ENCODE measurements at places on chromosomes 11 and 22.

DNA sequence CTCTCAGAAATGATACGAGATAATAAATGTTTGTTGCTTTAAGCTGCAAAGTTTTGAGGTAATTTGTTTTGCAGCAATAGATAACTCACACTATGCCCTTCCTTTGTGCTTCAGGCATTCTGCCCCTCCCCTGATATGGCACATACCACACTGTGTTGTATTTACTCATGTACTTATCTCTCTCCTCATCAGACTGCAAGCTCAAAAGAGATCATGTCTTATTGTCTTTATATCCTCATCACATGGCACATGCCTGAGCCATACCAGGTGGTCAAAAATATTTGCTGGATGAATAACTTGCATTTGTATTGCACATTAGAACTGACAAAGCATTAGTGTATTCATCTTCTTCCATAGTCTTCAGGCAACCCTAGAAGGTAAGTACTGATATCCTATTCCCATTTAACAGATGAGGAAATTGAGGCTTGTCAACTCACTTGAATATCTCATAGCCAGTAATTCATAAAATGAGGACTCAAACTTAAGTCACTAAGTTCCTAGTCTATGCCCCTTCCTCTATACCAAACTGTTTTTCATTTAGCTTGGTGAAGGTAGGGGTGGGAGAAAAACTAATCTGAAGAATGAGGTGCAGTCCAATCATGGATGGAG, 83.9 kb upstream of the EED start:
- DNase-seq, result no peak

- DNase-seq, result no peak
Observed at GRCh38 chr11:77036398-77036797, 2.2 kb downstream of the B3GNT6 start.

GRCh38 chr11:11608783-11609232, 13.0 kb downstream of the GALNT18 start:
- DNase-seq, result no peak

DNA sequence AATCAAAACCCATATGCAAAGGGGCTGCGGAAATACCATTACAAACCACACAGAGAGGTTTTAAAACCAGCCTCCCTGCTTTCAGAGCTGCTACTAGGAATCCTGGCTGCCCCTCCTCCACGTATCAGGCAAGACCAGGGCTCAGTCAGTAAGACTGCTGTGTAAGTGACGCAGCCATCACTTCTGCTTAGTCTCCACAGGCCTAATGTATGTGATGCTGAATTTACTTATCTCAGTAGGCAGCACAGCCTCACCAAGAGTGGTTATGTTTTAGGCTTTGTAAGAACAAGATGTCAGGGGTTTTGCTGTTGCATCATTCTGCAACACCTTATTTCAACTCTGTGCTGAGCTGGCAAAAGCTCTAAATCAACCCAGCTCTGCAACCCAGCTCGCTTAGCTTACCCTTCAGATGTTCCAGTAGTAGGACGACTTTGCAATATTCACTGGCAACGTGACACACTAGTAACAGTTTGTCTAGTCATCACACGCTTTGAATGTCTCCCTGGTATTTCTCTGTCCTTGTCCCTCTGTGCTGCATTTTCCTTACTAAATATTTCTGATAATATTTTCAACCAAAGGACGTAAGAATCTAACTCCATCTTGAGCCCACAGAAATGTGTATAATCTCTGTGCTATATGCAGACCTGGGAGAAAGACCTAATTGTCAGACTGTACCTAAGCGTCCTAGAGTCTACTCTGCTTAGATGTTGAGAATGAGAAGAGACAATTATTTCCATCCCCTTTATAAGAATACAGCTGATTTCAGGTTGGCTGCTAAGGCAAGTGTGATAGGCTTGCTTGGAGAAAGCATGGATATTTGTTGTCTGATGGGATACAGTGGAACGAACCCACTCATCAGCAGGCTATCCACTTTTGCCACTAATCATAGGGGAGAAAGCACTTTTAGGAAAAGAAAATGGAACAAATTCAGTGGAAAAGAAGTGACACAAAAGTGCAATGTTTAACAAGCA, 72.2 kb downstream of the LARGE2 start:
- no peak for DNase-seq

GRCh38 chr11:65532388-65533064, 7.6 kb downstream of the SCYL1 start:
- DNase-seq, result no peak

GRCh38 chr11:32450372-32450771, 15.0 kb upstream of the WT1 start:
- no peak for DNase-seq

DNA sequence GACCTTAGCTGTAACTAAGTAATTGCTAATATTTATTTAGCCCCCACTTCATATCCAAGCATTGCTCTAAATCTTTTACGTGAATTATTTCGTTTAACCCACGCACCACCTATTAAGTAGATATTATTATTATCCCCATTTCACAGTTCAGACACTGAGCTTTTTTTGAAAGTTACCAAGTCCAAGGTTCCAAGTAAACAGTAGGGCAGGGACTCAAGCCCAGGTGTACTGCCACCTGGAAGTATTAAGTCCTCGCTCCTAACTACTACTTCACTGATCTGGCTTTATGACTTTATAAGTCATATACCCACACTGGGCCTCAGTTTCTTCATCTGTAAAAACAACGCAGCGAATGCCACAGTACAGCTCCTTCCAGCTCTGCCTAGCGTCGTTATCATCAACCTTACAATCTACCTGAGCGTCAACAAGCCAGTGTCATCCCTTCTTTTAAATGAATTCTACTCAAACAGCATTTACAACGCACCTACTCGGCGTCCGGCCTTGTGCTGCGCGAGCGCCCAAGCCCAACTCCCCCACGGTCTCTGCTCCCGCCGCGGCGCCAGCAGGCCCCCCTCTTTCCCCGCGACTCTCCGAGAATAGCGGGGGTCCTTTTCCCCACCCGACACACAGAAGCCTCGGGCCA, 624 bp downstream of the TMEM41B start:
- peak; percentile 7 for DNase-seq

- DNase-seq, result no peak
Observed at GRCh38 chr11:125215976-125216375, 51.4 kb downstream of the PKNOX2 start.

- no peak for DNase-seq
Observed at GRCh38 chr11:128572965-128573364, 14.4 kb downstream of the ETS1 start.

- DNase-seq, result no peak
Observed at GRCh38 chr22:27748751-27749191, 52.8 kb downstream of the MN1 start.

GRCh38 chr22:42682113-42682851, 33.1 kb upstream of the CYB5R3 start:
- DNase-seq, result no peak

DNA sequence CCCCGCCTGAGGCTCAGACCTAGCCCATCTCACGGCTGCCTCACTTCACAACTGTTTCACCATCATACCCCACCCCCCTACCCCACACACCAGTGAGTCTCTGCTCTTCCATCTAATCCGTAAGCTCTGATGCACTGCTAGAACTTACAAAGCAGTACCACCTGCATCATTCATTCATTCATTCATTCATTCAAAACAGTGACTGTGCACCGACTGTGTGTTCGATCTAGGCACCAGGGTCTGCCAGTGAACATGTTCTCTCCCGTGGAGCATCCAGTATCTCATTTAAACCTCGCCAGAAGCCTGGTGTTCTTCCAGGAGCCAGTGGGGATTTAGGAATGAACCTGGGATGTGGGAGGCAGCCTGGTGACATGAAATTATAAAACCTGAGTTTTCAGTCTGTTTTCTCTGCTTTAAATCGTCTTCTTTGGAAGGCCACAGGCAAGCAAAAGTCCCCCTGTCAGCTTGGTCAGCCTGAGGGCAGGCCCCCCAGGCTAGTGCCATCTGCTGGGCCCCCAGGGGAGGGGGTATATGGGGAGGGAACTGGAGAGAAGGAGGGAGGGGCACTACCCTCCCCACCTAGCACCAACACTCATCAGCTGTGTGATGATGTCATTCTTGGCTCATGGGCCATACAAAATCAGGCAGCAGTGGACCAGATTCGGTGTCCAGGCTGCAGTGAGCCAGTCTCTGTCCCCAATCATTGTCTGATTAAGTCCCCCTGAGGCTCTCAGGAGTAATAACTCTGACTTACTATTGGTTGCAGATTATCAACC, 18.4 kb downstream of the TMPRSS6 start:
- no peak for DNase-seq

- no peak for DNase-seq
Observed at GRCh38 chr22:48224332-48224731, 1461.9 kb downstream of the TBC1D22A start.

- DNase-seq, result peak; percentile 26
Observed at GRCh38 chr11:121723246-121723741, 270.5 kb upstream of the SORL1-AS1 start.

- peak; percentile 27 for DNase-seq
Observed at GRCh38 chr11:13169709-13170108, 107.9 kb upstream of the BMAL1 start.

DNA sequence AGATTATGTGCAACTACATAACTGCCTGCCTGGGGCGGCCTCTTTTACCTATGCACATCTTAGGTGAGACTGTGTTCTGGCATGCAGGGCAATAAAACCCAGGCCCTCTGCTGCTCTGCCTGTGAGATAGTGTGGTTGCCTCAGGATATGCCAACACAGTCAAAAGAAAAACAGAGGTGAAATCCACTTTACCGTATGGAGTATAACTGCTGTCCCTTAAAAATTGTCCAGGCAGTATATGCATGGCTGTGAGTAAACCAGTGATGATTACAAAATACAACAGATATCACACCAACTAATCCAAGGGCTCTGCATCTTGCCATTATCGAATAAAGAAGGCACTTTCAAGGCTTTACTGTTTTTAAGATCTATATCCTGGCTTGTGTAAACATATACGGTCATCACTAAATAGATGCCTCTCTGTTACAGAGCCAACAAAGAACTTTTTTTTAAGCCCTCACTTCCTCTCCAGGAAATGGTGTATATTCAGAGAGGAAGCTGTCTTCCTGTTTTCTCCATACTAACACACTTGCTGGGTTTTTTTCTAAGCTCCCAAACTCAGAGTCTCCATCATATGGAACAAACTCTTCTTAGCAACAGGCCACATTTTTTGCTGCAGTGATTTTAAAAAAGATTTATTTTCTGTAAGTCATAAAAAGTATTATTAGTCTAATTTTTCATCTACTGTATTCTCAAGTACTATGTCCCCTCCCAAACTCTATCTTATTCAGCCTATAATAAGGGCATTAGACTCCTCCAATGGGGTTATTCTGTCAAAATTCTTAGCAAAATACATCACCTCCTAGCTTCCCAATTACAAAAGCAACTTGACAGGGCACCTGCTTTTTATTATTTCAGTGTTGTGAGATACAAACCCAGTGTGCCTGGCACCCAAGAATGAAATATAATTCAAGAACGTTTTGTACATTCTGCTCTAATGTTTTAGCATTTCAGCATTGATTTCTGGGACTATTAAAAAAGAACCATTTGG, 135.2 kb downstream of the MAML2 start:
- no peak for DNase-seq

- DNase-seq, result no peak
Observed at GRCh38 chr11:60952742-60953170, 780 bp upstream of the SLC15A3 start.

DNA sequence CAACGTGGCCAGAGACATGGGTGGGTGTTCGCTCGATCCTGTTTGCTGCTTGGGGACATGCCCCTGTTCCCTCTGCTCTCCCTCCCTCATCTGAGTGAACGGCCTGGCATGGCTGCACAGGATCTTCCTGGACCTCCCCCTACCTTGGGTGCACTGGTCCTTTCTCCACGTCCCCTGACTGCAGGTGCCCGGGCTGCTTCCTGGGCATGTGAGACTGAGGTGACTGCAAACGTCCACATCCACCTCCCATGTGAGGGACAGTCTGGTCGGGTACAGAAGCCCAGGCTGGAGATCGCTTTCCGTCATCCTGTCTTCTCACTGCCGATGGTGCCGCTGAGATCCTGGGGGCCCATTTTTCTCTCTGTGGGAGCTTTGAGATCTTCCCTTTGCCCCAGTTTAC, 11.8 kb downstream of the SULT4A1 start:
- no peak for DNase-seq

DNA sequence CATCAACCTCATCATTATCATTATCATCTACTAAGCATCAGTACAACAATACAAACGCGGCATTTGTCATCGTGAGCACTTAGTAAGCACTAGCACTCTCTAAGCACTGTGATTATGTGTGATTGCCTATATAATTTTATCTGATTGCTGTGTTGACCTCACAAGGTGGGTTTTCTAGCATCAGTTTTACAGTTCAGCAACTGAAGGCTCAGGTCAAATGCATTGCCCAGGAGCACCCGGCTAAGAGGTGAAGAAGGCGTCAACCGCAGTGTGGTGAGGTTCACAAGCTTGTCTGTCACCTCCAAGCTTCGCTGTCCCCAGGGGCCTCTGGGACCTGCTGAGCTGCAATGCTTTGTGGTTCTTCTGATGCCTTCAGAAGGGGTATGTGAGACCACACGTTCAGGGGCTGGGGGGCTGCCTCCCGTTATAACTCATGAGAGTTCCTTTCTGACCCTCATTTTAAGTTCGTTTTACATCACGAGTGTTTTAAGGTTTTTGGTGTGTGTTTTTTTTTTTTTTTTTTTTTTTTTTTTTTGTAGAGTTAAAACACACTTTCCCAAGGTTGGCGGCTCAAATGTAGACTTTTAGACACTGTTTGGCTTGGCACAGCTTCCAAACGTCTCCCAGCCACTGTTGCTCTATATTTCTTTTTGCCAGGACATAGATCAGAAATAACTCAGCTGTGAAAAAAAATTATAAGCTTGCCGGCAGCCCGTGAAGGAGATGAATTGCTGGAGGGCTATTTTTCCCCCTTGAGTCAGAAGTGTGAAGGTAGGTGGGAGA, 33.8 kb upstream of the SCUBE1 start:
- DNase-seq, result no peak

- no peak for DNase-seq
Observed at GRCh38 chr11:31617246-31617645, 107.7 kb downstream of the ELP4 start.

DNA sequence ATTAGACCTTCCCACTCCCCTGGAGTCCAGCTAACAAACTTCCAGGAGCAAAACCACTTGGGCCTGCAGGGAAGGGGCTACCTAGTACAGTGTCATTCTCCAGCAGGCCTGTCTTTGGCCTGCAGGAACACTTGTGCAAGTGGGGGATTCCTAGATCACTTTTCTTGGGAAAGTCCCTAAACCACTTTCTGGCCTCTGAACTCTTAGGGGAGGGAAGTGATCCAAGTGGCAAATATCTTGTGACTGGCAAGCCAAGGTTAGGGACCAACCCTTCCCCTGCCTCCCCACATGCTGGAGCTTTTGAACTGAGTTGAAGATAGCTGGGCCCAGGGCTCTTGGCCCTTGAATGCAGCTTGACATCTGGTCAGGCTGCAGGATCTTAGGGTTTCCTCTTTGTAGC, 17.2 kb downstream of the PPFIBP2 start:
- DNase-seq, result no peak

- no peak for DNase-seq
Observed at GRCh38 chr22:16834971-16835370, 9.8 kb upstream of the XKR3 start.

DNA sequence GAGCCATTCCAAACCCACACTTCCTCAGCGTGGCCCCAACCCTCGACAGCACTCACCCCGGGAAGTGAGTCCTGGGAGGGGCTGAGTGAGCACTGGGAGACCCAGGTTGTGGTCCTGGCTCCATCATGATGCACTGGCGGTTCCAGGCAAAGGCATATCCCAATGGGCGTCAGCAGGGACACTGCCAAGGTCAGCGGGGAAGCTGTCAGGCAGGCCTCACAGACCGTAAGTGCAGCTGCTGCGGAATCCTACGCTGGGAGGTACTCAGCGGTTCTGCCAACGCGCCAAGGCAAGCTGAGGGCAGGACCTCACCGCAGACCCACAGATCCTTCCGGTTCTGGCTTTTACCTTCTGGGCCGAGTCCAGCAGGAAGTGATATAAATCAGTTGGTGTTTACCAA, 1.4 kb upstream of the GAL3ST1 start:
- no peak for DNase-seq
